ENCODE measurements at places on chromosomes 6 and 20.

GRCh38 chr6:108423982-108424705, 129.3 kb downstream of the AFG1L start:
- no peak for DNase-seq

DNA sequence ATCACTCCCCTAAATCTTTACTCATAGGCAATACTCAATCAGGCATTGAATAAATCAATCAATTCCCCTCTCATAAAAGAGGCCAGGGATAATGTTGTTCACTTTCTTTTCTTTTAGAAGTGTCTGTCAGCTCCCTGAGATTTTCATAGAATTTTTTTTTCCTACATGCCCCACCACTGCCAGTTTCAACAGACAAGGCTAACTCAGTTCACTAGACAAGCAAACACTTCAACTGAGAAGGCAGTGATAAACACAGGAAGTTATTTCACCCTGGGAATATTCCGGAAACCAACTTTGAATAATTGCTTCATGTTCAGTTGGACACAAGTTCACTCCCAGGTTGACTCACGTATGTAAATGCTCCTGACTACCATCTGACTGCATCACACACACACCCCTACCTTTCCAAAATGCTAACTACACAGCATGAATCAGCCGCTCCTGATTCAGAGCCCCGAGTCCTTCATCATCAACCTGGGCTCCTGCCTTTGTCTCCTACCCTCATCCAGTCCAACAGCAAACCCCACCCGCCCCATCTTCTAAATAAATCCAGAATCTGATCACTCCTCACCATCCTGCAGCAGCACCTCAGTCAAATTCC, 143.9 kb downstream of the BCAS1 start:
- no peak for DNase-seq

GRCh38 chr6:26502165-26502564, 2.1 kb downstream of the BTN1A1 start:
- no peak for DNase-seq

- DNase-seq, result no peak
Measured at GRCh38 chr6:41768545-41769308, 11.0 kb downstream of the FRS3 start.

DNA sequence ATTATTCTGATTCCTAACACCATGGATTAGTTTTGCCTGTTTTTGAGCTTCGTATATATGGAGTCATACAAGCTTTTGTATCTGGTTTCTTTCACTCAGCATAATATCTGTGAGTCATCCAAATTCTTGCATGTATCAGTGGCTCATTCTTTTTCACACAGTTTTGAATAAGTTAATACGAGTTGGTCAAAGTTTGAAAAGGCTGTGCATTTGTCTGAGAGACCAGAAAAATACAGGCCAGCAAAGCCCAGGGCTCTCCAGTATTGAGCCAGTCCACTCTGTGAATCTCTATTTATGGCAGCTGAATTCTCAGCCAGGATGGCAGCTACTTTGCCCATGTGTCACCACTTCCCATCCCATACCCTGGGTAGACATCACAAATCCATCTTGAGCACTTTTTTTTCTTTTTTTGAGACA, 7.2 kb upstream of the CHMP4B start:
- no peak for DNase-seq

GRCh38 chr6:75236630-75237029, 7.0 kb downstream of the COX7A2 start:
- no peak for DNase-seq

DNA sequence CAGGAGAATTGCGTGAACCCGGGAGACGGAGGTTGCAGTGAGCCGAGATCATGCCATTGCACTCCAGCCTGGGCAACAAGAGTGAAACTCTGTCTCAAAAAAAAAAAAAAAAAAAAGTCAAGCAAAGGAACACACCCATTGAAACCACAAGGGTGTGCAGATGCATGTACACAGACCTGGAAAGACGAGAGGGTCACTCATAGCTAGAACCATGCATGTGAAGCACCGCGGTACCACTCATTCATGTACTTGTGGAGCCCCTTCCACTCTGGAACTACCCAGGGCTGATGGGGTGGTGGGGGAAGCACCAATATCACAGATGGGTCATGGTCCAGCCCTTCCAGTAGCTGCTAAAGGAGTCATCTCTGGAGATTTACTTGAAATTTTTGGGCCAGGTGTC, 7.4 kb upstream of the TJAP1 start:
- no peak for DNase-seq

All from Ammon's horn (tissue), 1 donor.